ENCODE measurements at places on chromosomes 7 and 10.

DNA sequence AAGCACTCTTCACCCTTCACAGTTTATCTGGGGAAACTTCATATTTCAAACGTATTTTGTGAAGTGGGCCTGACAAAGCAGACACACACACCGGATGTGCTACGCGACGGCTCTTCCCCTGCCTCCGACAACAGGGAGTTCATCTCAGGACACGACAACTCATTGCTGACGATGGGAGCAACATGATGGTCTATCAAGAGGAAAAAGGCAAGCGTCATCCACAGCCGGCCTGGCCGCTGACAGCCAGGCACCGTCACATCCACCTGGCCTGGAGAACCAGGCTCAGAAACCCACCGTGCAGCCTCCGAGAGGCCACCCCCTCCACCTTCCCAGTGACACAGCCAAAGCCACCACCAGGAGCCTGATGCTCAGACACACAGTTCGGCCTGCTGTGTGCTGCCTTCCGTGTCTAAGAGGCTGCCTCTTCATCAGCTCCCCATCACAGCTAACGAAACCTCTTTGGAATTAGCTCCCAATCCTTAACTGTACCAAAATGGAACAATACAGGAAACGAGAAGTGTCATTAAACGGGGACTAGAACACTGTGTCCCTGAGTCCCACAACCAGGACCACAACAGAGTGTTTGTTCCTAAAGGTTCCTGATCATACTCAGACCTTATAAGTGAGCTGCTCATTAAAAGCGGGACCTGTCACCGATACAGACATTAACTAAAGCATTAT is 76.7 kb downstream of the SFMBT2 start:
- DNase-seq = no peak

- no peak for DNase-seq
Observed at GRCh38 chr7:90720984-90721760, 125.1 kb downstream of the CDK14 start.

- DNase-seq = no peak
Observed at GRCh38 chr10:70084189-70084588, 31.5 kb downstream of the MACROH2A2 start.

DNA sequence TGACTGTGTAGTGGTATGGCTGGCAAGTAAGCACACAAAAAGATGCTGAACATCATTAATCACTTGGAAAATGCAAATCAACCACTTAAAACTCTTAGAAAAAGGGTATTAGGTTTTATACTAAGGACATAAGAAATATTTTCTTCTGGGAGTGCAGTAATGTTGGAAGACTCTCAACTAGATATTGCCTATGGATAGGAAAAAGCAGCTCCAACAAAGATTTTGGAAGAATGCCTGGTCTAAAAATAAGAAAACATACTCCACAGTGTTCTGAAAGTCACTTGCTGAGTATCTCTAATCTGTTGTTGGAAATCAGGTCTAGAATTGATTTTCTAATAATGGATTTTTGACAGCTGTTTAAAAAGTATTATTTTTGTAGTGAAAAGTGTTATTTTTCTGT is 50.8 kb upstream of the PHYHIPL start:
- DNase-seq = no peak

GRCh38 chr10:94192333-94192732 is 170.4 kb downstream of the NOC3L start:
- DNase-seq = no peak

DNA sequence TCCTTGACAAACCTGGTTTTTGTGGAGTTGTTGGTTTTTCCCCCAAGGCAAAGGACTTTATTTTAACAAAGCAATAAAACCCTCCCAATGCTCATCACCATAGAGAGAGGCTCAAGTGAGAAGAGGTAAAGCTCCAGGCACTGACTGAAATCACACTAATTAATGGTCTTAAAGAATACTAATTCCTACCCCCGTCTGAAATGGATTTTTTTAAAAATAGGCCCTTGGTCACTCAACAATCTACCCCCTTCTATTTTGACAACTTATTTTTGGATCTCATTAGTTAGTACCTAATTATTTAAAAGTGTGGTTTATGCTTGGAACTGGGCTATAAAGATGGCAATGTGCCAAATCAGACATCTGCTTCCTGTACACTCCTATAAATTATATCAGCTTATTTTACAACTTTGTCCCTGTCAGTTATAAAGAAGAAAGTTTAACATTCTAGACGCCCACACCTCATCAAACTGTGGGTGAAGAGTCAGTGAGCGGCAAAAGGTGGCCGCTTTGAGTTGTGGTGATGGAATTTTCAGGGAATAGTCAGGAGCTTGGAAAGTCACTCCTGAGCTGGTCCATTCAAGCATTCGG is 10.6 kb downstream of the GLI3 start:
- no peak for DNase-seq

DNA sequence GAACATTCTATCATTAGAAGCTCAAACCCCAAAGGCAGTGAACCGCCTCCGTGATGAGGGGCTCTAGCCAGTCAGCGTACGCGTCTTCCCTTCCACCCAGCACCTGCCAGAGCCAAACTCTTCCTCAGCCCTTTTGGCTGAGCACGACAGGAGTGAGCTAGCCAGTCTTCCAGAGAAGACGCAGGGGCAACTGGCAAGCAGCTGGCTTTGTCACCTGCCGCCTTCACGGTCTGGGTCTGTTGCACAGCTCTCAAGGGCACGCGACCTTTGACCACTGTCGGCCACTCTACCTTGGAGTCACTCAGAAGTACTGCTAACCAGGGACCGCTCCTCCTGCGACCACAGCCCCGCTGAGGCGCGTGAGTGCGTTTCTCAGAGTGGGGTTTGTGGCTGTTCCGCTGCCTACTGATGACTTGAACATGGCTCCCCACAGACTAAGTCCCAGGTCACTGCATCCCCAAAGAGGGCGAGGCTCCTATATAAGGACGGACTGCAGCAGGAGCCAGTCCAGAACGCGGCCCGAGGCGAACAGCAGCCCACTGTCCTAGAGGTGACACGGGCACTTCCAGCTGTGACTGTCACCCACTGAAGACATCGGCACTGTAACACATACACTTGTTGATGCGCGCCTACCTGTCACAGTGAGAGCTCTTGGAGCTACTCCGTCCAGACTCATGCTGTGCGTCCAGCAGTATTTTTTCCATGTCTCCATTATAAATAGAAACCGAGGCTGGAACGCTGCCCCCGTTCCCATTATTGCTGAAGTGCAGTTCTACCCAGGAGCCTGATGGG is 8.4 kb downstream of the BNIP3 start:
- DNase-seq = peak; percentile 16

DNA sequence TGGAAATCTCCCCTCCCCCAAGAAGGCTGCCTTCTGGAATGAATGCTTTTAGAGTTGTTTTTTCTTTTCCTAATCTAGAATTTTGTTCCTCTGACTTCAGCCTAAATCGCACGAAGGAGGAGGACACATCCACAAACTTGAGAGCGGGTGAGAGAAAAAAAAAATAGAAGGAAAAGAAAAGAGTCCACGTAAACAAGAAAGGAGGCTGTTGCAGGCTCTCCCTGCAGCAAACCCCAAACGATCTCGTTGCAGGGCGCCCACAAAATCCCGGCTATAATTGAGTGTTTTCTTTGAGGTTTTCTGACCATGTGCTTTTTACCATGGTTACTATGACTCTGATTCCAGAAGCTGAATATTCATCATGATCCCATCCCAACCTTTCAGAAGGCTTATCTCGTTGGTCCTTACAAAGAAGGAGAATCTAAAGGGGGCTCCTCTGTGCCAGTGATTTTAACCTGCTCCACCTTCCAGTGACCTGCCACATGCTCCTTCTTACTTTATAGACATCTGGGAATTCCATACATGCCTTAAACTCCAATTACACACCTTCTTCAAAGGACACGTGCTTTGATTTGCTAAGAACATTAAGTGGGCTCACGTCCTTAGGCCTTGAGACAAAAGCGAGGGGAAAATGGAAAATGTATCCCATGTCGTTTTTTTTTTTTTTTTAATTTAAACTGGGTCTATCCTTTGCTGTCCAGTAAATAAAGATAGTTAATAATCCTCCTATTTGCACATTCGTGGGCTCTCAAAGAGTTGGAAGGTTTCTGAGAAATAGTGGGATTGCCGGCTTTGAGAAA is 5.8 kb downstream of the TWIST1 start:
- DNase-seq = no peak

GRCh38 chr10:64086083-64086767 is 565.0 kb downstream of the REEP3 start:
- DNase-seq = no peak

GRCh38 chr10:98516352-98516751 is 69.6 kb upstream of the HPS1 start:
- DNase-seq = no peak

GRCh38 chr10:14173391-14173705 is 157.4 kb downstream of the FRMD4A start:
- DNase-seq = no peak

- DNase-seq = no peak
Observed at GRCh38 chr10:61835946-61836887, 65.3 kb upstream of the ARID5B start.

GRCh38 chr10:1630304-1630703 is 107.0 kb downstream of the ADARB2 start:
- no peak for DNase-seq

- DNase-seq = peak; percentile 19
Observed at GRCh38 chr10:77165445-77166208, 472.0 kb downstream of the KCNMA1 start.

DNA sequence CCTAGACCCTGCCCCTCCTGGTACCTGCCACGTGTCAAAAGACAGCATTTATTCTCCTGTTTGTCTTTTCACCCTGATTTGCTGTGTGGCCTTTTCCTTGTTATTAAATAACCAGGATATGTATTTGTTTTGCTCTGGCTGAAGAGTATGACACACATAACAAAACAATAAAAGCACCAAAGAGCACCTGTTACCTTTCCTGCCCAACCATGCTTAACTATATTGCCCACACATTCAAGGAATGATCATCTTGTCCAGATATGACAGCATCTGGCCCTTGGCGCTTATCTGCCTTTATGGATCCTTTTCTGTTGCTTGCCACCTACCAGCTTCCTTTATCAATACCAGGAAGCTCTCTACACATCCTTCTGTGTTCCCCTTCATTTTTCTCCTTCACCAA is 357.7 kb downstream of the FGFR2 start:
- DNase-seq = no peak

- DNase-seq = no peak
Observed at GRCh38 chr10:64635906-64636305, 1114.7 kb downstream of the REEP3 start.

DNA sequence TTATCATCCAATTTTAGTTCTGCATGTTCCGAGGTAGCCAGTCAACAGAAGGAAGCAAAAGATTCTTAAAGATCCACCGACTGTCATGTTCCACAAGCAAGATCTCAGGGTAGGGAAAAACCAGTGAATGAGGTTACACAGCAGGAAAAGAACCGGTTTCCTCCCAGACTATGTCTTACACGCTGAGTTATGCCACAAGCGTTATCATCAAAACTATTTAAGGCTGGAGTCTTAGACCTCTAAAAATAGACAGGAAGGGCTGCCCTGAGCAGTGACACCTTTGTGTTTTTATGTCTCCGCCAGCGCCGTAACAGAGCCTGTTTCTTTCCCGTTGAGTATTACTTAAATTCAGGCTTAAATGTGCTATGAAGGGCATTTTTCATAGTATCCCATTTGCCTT is 48.3 kb downstream of the PROSER2 start:
- DNase-seq = no peak

- DNase-seq = no peak
Observed at GRCh38 chr10:34746094-34746493, 69.0 kb downstream of the PARD3 start.

Measured in stimulated activated CD4-positive, alpha-beta T cell treated with anti-CD3 and anti-CD28 coated beads, Interleukin-2, amount 100 ng/mL, for 24 hours (primary cell).